A549 (cell line): ENCODE measurements at places on chromosomes 7 and 10.
A peak's percentile ranks its signal among the peaks of the same experiment; 100 is the strongest.

DNA sequence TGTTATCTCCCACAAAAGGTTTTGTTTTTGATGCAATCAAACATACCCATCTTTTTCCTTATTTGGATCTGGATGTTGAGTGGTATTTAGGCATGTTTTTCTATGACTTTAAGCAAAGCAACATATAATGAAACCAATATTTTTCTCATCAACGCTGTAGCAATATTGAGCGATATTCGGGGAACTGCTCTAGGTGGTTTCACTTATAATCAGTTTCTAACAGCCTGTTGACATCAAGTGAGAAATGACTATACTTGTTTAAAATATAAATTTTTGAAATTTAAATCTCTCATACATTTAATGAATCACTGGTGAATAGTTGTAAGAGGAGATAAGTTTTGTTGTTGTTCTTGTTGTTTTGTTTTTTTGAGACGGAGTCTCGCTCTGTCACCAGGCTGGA lies 52.8 kb upstream of the CCAR1 start:
- DNase-seq = no peak

- DNase-seq = no peak
Measured at GRCh38 chr7:29146888-29147609, 712 bp upstream of the CPVL start.

- peak; percentile 50 for DNase-seq
Measured at GRCh38 chr7:70856901-70857630, 274.9 kb upstream of the GALNT17 start.

- no peak for DNase-seq
Measured at GRCh38 chr7:127904670-127904985, 126.6 kb downstream of the LRRC4 start.

- no peak for DNase-seq
Measured at GRCh38 chr10:51145375-51145774, 71.1 kb downstream of the PRKG1 start.

DNA sequence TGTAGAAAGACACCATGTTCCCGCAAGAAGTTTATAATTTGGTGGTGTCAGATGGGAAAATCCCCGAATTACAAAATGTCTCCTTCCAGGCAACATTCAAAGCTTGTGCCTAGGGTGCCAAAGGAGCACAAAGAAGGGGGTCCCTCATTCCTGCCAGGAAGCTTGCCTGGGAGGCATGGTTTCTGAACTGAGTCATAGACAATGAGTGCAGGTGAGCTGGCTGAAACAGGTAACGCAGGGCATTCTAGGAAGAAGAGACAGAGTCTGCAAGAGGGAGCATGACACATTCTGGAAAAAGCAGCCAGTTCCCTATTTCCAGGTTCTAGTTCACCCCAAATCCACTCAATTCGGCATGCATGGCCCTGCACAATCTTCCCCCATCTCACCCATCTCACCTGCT lies 11.9 kb upstream of the CALU start:
- no peak for DNase-seq

- no peak for DNase-seq
Measured at GRCh38 chr10:102675666-102676533, 31.6 kb downstream of the TRIM8 start.
